ENCODE measurements at places on chromosomes 5 and 9.

DNA sequence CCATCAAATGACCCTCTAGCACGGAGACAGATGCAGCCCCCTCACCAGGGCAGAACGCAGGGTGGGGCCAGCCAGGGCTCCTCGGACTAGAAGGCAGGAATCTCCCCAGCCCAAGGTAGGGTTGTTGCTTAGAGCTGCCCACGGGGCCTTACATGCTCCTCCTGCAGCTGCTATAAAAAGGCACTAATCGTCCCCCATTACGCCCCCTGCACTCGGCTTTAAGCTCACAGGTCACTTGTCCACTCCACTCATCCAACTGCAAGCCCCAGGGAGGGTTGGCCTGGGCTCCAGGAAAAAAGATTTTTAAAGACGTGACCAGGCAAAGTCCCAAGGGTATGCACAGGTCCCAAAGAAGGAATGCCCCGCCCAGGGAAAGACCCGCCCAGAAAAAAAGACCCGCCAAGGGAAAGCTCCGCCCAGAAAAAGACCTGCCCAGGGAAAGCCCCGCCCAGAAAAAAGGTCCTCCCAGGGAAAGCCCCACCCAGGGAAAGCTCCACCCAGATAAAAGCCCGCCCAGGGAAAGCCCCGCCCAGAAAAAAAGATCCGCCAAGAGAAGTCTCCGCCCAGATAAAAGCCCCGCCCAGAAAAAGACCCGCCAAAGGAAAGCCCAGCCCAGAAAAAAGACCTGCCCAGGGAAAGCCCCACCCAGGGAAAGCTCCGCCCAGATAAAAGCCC, 11.1 kb downstream of the GRIN1 start:
- no peak for DNase-seq

- no peak for DNase-seq
Measured at GRCh38 chr9:136685790-136686533, 1.3 kb downstream of the AGPAT2 start.

DNA sequence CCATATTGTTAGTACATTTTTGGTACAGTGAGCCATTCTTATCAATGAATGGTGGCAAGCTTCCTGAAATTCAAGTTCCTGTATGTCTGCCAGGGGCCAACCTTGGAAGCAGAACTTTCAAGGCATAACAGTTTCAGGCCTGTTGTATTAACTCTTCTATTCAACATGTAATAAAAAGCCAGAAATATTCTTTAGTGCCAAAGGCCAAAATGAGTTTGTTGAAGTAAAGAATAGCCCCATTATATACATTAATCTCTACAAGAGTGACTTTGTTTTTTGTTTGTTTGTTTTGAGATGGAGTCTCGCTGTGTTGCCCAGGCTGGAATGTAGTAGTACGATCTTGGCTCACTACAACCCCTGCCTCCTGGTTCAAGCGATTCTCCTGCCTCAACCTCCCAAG, 321.3 kb downstream of the KDM4C start:
- DNase-seq, result no peak

DNA sequence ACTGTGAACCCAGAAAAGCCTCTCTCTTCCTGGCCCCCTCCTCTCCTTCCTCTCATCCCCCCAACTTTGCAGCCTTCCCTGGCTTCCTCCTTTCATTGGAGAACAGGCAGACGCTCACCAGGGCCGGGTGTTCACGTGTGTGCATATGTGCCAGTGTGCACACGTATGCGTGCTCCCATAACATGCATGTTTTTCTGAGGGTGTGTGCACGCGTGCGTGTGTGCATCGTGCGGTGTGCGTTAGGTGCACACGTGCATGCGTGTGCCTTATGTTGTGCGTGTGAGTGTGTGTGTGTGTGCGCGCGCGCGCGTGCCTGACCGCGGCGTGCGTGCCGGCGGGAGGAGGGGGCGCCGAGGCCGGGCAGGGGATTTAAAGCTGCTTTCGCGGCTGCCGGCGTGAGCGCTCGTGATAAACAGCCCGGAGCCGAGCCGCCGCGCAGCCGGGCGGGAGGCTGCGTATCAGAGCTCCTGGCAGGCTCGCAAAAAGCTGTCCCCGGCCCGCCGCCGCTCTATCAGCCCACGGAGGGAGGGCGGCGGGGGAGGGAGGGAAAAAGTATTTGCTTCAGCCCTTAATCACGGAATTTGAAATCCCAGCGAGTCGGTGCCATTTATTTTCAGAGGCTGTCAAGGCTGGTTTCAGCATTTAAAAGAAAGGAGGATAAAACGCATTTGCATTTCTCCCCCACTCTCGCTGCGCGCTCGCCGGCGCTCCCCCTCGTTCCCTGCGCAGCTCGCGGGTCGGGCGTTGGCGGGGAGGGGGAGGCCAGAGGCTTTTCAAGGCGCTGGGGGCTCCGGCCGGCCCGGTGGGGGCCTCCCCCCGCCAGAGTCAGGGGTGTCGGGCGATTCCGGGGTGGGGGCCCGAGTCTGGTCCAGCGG, 183.9 kb downstream of the C9orf50 start:
- peak; percentile 52 for DNase-seq

DNA sequence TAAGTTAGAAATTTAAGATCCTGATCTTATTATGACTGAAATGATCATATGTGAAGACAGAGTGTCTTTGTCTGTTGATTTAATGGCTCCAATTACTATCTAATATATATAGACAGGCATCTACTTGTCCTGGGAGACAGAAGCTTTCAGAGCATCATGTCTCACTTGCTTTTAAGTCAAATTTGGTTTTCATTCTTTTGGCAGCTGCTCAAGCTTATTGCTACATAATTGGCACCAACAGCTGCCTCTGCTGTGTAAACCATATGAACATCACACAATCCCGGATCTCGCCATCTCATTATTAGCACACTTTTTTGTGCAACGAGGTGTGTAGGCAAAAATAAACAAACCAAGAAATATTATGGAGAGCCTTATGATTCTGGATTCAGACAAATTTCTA, 1717.9 kb downstream of the EFNA5 start:
- no peak for DNase-seq

DNA sequence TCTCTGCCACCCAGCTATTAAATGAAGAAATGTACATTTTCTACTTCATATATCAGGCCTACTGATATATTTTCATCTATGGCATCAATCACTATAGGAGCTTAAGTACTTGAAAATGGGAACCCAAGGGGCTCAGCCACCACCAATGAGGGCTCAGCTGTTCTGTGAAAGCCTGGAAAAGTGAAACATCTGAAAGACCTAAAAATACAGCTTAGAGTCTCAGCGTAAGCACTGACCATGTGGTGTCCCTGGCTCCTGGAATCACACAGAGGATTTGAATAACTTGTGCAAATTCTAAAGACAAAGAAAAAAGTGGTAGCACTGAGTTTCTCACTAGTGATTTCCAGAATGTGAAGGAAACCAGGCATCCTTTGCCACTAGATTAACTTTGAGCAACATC, 64.5 kb downstream of the PTPRD start:
- DNase-seq, result no peak

GRCh38 chr5:177498013-177498787, 796 bp upstream of the PDLIM7 start:
- no peak for DNase-seq

- DNase-seq, result no peak
Measured at GRCh38 chr5:88452820-88453219, 184.2 kb upstream of the TMEM161B start.

- DNase-seq, result no peak
Measured at GRCh38 chr5:32842813-32843530, 131.9 kb downstream of the NPR3 start.

DNA sequence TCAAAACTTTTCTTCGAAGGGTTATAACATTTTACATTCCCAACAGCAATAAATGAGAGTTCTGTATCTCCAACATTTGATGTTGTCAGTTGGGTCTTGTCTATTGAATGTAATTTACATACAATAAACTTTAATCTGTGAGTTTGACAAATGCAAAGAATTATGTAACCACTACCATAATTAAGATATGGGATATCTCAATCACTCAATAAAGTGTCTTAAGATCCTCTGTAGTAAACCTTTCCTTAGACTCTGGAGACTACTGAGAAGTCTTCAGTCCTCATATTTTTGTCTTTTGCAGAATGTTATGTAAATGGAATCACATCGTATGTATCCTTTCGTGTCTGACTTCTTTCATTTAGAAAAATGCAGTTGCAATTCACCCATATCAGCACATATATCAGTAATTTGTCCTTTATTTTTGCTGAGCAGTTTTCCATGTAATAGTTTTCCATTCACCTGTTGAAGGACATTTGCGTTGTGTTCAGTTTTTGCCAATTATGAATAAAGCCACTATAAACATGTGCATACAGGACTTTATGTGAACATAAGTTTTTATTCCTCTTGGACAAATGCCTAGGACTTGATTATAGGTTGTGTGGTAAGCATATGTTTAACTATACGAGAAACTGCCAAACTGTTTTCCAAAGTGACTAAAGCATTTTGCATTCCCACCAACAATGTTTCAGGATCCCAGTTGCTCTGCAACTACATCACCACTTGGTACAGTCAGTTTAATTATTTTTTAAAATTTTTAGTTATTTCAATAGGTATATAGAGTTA, 784.6 kb upstream of the ZNF608 start:
- no peak for DNase-seq

GRCh38 chr5:42962124-42962523, 78.0 kb downstream of the ANXA2R start:
- no peak for DNase-seq

- DNase-seq, result no peak
Measured at GRCh38 chr5:71533615-71534014, 53.5 kb upstream of the MCCC2 start.

- DNase-seq, result no peak
Measured at GRCh38 chr5:140557965-140558364, 692 bp upstream of the SRA1 start.

DNA sequence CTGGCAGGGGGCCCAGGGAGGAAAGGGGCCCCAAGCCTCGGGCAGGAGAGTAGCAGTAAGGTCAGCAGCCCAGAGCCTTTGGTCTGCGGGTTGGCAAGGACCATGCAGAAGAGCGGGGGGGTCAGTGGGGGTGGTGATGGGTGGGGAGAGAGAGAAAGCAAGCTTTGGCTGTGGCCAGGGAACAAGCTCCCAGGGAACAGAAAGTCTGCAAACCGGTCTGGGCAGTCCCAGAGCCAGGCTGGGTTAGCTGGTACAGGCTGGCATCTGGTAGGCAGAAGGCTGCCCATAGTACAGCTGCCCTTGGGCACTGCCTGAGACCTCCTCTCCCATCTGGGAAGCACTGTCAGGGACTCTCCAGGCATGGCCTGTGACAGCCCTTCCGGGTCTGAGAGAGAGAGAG, 10.5 kb upstream of the EPB41L4B start:
- no peak for DNase-seq

DNA sequence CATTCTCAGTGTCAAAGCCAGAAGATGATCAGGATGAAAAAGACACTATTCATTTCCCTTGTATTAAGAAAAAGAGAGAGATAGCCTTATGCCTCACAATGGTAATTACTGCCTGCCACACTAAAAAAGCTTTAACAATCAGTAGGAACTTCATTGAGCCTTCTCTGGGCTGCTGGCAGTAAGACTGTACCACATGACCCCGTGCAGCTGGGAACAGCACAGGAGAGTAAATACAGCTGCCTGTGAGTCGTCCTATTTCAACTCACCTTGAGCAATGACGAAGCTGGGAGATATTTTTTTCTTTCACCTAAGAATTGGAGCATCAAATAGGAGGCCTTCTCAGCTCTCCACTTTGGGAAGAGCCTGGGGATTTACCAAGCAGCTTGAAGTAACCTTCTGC, 316.3 kb downstream of the GABRB2 start:
- DNase-seq, result no peak

GRCh38 chr9:13107008-13107407, 172.5 kb downstream of the MPDZ start:
- no peak for DNase-seq

DNA sequence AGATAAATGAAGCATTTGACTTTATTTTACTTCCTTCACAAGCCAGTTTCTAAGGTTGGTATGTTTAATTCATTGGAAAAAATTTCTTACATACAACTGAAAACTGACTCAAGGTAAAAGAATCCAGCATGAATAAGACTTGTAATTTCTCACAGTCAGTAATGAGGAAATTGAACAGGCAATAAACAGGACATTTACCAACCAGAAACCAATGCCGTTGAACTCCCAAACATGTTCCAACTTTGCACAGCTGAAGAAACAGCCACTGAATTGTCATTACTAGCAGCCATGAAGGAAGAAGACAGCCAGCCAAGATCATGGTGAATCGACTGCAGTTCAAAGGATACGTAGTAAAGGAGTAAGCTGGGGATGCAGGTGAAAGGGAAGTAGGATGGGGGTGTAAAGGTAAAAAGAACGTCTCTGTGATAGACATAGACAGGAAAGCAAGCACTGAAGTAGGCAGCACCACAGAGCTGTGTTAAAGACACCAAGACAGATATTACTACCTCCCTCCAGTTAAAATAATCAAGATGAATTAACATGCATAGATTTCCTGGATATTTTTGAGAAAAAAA, 21.3 kb upstream of the SLC12A2 start:
- DNase-seq, result no peak

- no peak for DNase-seq
Measured at GRCh38 chr5:95581576-95581975, 26.7 kb downstream of the ARSK start.

DNA sequence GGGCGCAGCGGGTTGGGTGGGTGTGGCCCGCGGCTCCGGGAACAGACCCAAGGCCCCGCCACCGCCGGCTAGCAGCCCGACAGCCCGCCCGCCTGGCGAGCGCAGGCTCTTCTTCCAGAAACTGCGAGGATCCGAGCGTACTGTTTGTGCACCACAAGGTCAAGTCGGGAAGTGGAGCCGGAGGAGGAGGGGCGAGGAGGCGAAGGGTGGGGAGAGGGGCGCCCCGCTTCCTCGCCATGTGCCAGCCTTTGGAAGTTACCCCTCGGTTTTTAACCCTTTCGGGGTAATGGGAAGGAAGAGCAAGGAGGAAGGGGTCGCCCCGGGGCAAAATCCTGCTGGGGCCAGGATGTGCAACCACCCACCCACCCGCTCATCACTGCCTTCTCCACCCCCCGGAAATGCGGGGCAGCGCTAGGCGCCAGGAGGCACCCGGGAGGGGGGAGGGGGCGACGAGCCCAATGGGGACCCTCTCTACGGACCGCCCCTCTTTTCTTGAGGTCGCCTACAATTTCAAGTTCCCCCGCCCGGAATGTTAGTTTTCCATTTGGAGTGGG, 1.1 kb upstream of the JADE2 start:
- peak; percentile 82 for DNase-seq

GRCh38 chr5:110590187-110590586, 136.3 kb downstream of the TMEM232 start:
- DNase-seq, result no peak

GRCh38 chr9:99044827-99045226, 60.1 kb upstream of the TGFBR1 start:
- DNase-seq, result no peak

GRCh38 chr5:148968311-148968710, 94.6 kb downstream of the SH3TC2 start:
- no peak for DNase-seq

- no peak for DNase-seq
Measured at GRCh38 chr9:88193766-88194165, 55.5 kb upstream of the SPATA31C2 start.

DNA sequence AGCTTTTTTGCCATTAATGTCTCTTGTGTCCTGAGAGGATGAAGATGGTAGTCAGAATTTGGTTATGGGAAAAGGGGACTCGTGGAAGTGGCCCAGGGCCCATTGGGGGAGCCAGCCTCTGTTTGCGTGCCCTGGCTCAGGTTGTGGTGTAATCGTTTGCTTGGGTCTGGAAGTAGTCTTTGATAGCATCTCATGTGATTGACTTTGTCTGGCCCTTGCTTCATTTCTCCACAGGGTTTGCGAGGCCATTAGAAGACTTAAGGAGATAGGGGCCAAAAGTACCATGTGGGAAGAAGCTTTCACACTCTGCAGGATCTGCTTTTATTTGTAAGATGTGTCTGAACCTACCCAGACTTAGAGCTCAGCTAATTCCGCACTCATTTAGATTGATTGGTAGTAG, 114.5 kb downstream of the FGF1 start:
- no peak for DNase-seq

Data from activated T-cell treated with anti-CD3 and anti-CD28 coated beads, Interleukin-2, amount 50 U/mL, for 48 hours (primary cell).